Colonic mucosa (tissue), 4 donors: ENCODE measurements at places on chromosomes 13 and 19. TPM values are rescaled to one million over a fixed set of nuclear protein-coding genes. Genes with fewer than 3 reads are reported as not detected.

ZNF440 gene
- total RNA-seq: 31.4 TPM

ZNF222 gene
- 1.2 TPM for total RNA-seq

ATP12A gene
- total RNA-seq: 0.64 TPM

ZNF506 gene
- total RNA-seq: 15.3 TPM

FLT1 gene
- 4.7 TPM for total RNA-seq

ZNF181 gene
- total RNA-seq: 6.2 TPM

PDE4C gene
- 2.1 TPM for total RNA-seq

HOMER3 gene
- total RNA-seq: 5.3 TPM

PRRG2 gene
- total RNA-seq: 16.2 TPM

ZNF208 gene
- 0.62 TPM for total RNA-seq

KL gene
- total RNA-seq: 1.9 TPM

ZNF888 gene
- total RNA-seq: 17.0 TPM

FLT3LG gene
- total RNA-seq: 2.9 TPM

IL17D gene
- total RNA-seq: 0.49 TPM

CEACAM7 gene
- total RNA-seq: 919 TPM

DGKH gene
- 17.9 TPM for total RNA-seq

PGLYRP2 gene
- total RNA-seq: not detected

BRME1 gene
- 20.0 TPM for total RNA-seq

NCCRP1 gene
- not detected for total RNA-seq

ATP8A2 gene
- total RNA-seq: 0.10 TPM

PALM3 gene
- 1.6 TPM for total RNA-seq

MYO9B gene
- 89.2 TPM for total RNA-seq

SPC24 gene
- 9.4 TPM for total RNA-seq

SSC5D gene
- total RNA-seq: 2.2 TPM

ICAM4 gene
- 0.37 TPM for total RNA-seq

NLRP9 gene
- total RNA-seq: not detected

ZNF45 gene
- total RNA-seq: 8.7 TPM

IZUMO4 gene
- 2.1 TPM for total RNA-seq

ZIC2 gene
- total RNA-seq: 0.11 TPM

NDUFS7 gene
- total RNA-seq: 244 TPM

DNMT1 gene
- total RNA-seq: 36.3 TPM

PTH2 gene
- total RNA-seq: not detected

ZNF180 gene
- total RNA-seq: 7.3 TPM

MFSD12 gene
- 28.4 TPM for total RNA-seq

DACT3 gene
- 1.6 TPM for total RNA-seq

OR4F17 gene
- not detected for total RNA-seq

NLRP4 gene
- not detected for total RNA-seq

COL4A1 gene
- total RNA-seq: 97.0 TPM

CEACAM8 gene
- total RNA-seq: 2.3 TPM

CA11 gene
- 1.4 TPM for total RNA-seq

PLIN5 gene
- total RNA-seq: 3.5 TPM

HIPK4 gene
- total RNA-seq: not detected

SOHLH2 gene
- not detected for total RNA-seq

LTBP4 gene
- 143 TPM for total RNA-seq

MEIS3 gene
- 2.3 TPM for total RNA-seq
